Activated effector memory CD4-positive, alpha-beta T cell treated with anti-CD3 and anti-CD28 coated beads, Interleukin-2, amount 50 U/mL, for 16 hours (primary cell): ENCODE measurements at places on chromosomes 7 and 10.

GRCh38 chr10:89705466-89705865 is 4.1 kb downstream of the KIF20B start:
- DNase-seq: no peak

- no peak for DNase-seq
These were observed 116.6 kb upstream of the ADCY1 start for GRCh38 chr7:45457591-45457990.

DNA sequence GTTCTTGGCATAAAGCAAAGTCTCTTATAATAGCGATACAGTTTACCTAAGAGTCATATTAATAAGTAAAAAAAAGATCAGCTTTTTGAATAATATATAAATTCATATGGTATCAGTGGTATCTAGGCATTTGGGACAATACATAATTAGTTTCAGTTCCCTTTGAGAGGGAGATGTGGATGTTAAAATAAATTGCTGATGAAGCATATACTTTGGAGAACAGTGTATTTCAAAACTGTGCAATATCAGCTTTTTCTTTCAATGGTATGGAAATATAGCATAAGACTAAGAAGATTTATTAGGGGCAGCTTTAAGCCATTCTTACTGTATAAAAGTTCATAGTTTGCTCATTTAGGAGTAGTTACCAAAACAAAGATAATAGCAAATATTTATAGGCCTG is 35.5 kb downstream of the MDFIC start:
- no peak for DNase-seq

- DNase-seq: no peak
These were observed 75.5 kb upstream of the CAPZA2 start for GRCh38 chr7:116786791-116787443.

DNA sequence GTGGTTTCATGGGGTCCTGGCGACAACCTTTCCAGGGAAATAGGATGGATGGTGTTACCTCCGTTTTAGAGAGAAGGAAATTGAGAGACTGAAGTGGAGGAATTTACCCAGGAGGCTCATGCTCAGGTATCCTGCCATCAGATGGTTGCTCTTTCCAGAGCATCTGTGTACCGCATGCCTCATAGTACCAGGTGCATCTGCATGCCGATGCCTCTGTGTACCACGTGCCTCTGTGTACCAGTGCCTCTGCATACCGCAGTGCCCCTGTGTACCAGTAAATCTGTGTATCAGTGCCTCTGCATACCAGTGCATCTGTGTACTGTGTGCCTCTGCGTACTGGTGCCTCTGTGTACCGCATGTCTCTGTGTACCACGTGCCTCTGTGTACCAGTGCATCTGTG is 3.2 kb downstream of the VWA2 start:
- no peak for DNase-seq

GRCh38 chr7:106915873-106916272 is 50.8 kb downstream of the PIK3CG start:
- DNase-seq: no peak

DNA sequence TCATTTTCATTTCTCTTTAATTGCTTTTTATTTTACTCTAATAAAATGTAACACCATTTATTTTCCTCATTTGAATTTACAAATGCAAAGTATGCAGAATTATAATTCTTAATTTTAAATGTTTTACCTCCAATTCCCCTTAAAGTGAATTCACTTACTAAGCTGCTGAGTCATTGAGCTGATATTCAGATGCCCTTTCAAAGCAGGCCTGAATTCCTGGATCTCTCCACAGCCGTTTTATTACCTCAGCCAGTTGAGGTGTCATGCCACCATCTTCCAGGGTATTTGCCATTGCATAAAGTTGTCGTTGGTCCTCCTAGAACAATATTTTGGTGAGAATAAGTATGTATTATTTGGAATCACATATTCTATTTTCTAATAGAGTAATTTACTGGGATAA is 33.2 kb downstream of the GNAT3 start:
- DNase-seq: no peak

GRCh38 chr7:100413889-100414288 is 14.6 kb downstream of the ZCWPW1 start:
- DNase-seq: no peak

DNA sequence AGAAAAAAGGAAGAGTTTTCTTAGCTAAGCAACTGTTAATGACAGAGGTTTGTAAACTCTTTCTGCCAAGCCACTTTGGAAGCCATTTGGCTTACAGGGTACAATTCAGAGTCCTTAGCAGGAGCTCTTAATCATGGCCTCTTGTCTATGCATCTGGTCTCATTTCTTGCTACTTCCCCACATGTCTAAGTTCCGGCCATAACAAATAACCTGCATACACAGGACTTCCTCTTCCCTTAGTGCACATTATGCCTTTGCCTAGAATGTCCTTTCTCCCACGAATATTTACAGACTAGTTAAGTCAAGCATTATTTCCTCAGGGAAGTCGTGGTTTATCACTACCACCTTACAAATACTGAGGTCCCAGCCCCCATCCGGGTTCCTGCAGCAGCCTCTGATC is 8.6 kb upstream of the UPF2 start:
- DNase-seq: no peak

GRCh38 chr10:16381083-16381482 is 55.7 kb upstream of the PTER start:
- DNase-seq: no peak

GRCh38 chr7:44381494-44382220 is 56.3 kb upstream of the CAMK2B start:
- no peak for DNase-seq

GRCh38 chr10:117483056-117483590 is 59.4 kb upstream of the EMX2 start:
- DNase-seq: peak; percentile 34

DNA sequence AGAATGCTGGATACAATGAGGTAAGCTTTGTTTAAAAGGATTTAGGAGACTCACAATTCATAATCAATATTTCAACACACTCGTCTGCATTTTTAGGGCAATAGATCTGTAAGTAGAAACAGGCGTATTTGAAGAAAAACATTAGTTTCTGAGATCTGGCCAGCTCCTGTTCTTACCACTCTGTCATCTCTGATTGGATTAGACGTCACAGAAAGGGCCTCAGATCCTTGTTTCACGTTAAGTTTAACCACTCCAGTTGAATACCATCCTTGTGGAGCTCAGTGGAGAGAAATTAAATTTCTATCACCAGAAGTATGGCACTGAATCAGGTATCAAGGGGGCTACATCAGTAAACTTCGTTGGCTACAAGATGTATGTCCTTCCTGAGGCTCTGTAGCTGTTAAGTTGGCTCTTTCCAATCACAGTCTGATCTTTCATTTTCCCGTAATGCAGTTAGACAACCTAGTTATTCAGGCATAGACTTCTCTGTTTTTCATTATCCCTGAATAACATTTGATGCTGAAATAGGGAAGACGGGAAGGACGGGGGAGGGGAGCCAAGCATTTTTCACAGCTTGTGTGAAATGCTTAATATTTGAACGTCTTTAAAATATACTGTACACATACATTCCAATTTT is 659.2 kb upstream of the GALNT17 start:
- DNase-seq: no peak

- DNase-seq: no peak
These were observed 31.3 kb downstream of the COX15 start for GRCh38 chr10:99700649-99701048.

- peak; percentile 85 for DNase-seq
These were observed 70.6 kb upstream of the STARD3NL start for GRCh38 chr7:38107486-38107893.

DNA sequence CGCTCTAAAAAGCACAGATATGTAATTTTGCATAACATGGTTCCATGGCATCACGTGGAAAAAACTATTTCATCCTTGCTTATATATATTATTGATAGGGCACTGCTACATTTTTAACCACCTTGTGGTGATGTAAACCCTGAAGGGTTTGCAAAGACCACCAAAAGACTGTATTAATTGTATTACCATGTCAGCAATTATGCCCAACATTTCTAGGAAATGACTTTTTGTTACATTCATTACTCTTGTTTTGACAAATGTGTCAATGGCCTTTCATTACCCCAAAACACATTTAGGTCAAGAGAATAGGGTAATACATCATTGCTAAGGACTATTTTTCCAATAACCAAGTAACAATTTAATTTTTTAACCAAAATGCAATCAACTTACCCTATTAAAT is 142.2 kb downstream of the NRCAM start:
- DNase-seq: no peak

DNA sequence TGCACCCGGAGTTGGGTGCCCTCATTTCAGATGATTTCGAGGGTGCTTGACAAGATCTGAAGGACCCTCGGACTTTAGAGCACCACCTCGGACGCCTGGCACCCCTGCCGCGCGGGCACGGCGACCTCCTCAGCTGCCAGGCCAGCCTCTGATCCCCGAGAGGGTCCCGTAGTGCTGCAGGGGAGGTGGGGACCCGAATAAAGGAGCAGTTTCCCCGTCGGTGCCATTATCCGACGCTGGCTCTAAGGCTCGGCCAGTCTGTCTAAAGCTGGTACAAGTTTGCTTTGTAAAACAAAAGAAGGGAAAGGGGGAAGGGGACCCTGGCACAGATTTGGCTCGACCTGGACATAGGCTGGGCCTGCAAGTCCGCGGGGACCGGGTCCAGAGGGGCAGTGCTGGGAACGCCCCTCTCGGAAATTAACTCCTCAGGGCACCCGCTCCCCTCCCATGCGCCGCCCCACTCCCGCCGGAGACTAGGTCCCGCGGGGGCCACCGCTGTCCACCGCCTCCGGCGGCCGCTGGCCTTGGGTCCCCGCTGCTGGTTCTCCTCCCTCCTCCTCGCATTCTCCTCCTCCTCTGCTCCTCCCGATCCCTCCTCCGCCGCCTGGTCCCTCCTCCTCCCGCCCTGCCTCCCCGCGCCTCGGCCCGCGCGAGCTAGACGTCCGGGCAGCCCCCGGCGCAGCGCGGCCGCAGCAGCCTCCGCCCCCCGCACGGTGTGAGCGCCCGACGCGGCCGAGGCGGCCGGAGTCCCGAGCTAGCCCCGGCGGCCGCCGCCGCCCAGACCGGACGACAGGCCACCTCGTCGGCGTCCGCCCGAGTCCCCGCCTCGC is at the start of gene EGFR:
EGFR (plus strand) TSS at position 657 of the 830 bp plus-strand sequence. CDS start 261 bp downstream, outside the sequence.
- DNase-seq: no peak

- no peak for DNase-seq
These were observed 18.0 kb downstream of the WDR37 start for GRCh38 chr10:1074052-1074747.

GRCh38 chr7:119720541-119720940 is 552.4 kb upstream of the KCND2 start:
- DNase-seq: no peak

- DNase-seq: no peak
These were observed 39.7 kb downstream of the CACNB2 start for GRCh38 chr10:18179891-18180290.

- no peak for DNase-seq
These were observed 170.1 kb downstream of the ADAM12 start for GRCh38 chr10:126218174-126218573.

DNA sequence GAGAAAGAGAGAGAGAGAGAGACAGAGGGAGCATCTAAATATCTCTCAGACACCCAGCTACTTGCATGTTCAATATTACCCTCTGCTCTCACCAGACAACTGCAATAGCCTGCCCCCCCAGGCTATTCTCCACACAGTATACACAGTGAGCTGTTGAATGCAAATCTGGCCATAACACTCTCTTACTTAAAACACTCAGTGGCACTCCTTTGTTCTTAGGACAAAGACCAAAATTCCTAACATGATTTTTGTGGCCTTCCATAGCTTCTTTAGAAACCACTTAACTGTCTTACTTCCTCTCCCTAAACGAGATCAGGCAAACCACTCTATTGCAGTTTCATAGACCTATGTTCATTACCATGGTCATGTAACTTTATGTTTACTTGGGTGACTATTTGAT is 903.6 kb upstream of the AUTS2 start:
- DNase-seq: no peak

DNA sequence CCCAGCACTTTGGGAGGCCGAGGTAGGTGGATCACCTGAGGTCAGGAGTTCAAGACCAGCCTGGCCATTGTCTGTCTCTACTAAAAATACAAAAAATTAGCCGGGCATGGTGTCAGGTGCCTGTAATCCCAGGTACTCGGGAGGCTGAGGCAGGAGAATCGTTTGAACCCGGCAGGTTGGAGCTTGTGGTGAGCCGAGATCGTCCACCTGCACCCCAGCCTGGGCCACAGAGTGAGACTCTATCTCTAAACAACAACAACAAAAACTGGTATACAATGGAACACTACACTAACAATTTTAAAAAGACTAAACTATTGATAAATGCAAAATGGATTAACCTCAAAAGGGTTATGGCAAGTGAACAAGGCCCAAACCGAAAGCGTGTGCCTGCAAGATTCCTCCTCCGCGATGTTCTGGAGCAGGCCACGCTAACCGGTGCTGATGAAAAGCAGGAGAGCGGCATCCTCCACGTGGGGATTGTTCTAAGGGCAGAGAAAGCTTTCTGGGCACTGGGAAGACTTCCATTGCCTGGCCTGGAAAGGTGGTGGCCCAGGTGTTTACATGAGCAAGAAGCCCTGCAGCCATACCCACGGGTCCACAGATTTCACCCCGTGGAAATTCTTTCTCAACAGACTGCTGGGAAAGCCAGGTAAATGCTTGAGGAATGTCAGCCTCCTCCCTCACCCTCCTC is 53.8 kb downstream of the PDGFA start:
- peak; percentile 54 for DNase-seq

DNA sequence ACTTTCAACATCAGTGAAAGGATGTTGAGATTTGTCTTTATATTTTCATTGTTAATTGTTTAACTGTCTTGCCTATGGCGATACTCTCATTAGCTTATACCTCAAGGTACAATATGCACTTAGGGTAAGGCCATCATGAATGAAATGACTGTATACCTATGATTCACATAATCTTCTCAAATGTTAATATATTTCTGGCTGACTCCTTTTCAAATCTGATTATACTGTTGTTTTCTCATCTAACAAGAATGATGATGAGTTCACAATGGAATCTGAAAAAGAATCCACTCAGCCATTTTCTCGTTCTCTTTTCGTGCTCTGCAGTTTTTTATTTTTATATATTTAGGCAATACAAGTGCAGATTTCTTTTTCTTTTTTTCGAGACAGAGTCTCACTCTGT is 159.1 kb downstream of the ARHGAP12 start:
- DNase-seq: no peak

DNA sequence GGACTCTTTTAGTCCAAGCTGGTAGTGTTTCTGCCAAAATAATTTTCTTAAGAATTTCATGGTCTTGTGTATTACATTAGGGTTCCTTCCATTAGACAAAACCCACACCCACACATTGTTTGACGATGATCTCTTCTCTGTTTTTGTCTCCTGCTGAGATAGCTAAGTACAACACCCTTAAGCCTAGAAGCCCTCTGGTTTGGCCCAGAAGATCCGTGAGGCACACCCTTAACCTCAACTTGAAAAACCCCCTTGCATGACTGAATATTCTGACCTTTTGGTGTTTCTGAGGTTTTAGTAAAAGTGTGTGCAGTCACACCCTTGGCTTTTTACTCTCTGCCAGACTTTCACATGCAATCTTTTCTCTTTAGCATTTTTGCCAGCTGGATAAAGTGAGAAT is 29.3 kb upstream of the ERCC6 start:
- no peak for DNase-seq

DNA sequence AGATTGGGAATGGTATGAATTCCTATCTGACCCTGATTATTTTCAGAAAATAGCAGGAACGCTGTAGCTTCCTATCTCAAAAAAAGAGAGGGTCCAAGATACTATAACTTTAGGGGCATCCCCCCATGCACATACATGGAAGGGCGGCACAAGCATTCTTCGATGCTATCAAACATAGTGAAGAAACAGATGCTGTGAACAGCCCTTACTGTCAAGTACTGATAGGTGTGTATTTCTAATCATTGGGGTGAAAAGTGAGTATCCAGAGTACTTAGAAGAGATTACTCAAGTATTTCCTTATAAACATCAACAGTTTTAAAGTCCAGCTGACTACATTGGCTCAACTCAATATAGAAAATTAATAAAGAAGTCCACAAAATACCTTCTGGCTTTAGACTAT is 17.0 kb upstream of the NUP42 start:
- DNase-seq: no peak
